ENCODE measurements at places on chromosomes 3 and 15.

GRCh38 chr3:171168086-171168485 lies 141.6 kb upstream of the SLC2A2 start:
- DNase-seq: no peak

DNA sequence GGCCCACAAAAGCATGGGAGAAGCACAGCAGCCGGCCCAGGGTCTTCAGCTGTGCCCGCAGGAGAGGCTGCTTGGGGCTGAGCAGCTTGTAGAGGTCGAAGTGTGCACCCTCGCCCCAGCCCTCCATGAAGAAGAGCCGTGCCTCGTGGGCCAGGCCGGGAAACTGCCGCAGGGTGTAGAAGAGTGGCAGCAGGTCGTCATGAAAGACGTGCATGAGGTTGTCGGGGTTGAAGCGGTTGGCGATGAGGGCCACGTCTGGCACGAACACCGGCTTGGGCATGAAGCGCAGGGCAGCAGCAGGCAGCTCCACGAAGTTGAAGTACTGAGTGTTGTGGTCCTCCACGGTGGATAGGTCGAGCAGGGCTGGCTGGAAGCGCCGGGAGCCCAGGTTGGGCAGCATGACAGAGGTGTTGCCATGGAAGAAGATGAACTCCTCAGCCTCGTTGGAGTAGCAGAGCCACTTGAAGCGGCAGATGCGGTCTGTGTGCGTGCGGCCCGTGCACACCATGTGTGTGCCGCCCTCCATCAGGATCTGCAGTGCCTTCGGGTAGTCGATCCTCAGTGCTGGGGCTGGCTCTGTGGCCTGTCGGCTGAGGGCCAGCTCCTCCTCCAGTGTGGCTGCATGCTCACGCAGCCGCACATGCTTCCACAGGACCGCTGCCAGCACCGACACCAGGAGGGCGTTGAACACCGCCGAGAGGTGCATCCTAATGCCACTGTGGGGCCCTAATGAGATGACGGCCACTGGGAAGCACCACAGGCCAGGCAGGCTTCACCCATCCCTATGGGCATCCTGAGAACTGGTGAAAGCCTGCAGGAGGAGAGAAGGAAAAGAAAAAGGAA lies 24.9 kb downstream of the POMGNT2 start:
- DNase-seq: no peak

GRCh38 chr3:138062037-138062436 lies 52.1 kb downstream of the CLDN18 start:
- no peak for DNase-seq

GRCh38 chr15:89669941-89670340 lies 9.2 kb downstream of the PLIN1 start:
- no peak for DNase-seq

DNA sequence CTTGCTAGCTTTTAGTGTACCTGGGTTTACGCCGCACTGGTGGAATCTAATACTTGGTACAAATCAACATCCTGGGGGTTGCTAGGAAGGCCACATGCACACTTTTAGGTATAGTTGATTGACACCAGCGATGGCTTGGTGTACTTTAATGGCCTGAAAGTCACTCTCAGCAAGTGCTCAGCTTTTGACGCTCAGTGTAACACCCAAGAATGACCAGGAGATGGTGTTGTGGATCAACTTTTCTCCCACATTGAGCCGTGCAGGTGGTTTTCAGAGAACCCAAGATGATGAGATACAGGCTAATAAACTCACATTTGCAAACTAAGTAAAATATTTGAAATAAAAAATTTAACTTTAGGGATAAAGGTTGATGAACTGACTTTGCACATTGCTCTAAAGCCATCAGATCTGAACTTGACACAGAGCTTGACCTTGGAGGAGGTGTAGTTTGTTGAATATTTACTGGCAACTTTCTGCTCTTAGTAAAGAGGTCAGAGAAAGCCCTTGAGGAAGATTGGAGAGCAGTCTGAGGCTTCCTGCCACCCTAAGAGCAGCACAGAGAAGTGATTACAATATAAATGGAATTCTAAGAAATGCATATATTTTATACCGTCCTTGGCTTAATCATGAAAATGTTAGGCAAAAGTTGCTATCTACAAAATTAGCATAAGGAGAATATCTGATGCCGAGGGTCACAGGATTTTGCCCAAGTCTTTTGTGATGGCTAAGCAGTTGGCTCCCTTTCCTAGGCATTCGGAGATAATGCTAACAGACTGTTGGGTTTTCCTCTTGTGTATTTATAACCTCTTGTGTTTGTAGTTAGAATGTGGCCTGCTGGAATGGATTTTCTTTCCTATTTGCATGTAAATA lies 143.4 kb upstream of the RASGRP1 start:
- peak; percentile 63 for DNase-seq

- DNase-seq: no peak
Measured at GRCh38 chr3:143207338-143207961, 87.9 kb downstream of the CHST2 start.

GRCh38 chr3:197082871-197083270 lies 53.3 kb upstream of the MELTF start:
- no peak for DNase-seq

GRCh38 chr3:149808209-149808829 lies 4.7 kb upstream of the RNF13 start:
- DNase-seq: peak; percentile 60
